Left lobe of liver (tissue), 2 donors: ENCODE measurements at places on chromosomes 1 and 21. TPM values are rescaled to one million over a fixed set of nuclear protein-coding genes. Genes with fewer than 3 reads are reported as not detected.

DNA sequence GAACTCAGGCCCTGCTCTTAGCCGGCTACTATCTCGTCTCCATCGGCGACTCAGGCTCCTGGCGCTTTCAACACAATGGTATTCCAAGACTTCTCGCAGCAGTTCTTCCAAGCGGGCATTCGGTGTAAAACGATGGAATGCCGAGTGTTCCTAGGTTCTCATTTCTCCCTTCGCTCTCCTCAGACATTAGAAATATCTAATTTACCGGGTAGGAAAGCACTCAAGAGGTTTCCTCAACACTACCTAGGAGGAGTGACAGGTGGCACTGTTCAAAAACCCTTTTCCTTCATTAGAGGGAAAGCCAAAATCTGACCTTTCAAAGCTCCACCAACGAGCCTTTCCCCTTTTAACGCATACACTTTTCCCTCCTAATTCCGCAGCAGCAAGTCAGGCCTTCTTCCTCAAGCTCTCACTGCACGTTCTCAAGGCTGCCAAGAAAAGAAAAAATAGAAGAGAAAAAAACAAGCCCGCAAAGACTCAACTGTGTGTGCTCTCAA, 601 bp downstream of the UBE2G2 start:
- no peak for DNase-seq

DNA sequence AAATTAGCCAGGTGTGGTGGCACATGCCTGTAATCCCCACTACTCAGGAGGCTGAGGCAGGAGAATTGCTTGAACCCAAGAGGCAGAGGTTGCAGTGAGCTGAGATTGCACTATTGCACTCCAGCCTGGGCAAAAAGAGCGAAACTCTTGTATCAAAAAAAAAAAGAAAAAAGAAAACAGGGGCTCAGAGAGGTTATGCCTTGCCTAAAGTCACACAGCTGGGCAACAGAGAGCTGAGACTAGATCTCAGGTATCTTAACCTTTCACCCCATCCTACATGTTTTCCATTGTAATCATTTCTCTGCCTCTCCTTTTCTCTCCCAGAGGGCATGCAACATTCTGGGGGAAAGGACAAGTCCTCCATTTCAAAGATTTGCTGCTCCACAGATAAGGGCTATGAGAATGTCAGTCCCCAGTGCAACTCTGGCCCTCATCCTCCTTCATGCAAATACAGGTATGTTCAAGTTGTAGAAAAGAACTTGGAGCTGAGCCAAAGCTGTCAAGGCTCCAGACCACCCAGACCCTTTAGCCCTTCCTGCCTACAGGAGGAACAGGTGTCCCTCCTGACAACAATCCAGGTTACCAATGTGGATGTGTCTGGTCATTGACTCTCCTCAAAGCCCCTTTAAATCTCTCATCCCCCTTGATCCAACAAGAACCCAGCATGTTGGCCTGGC, 6.9 kb downstream of the SLC9A1 start:
- no peak for DNase-seq

- no peak for DNase-seq
Measured at GRCh38 chr1:162080472-162081015, 11.1 kb downstream of the NOS1AP start.

DNA sequence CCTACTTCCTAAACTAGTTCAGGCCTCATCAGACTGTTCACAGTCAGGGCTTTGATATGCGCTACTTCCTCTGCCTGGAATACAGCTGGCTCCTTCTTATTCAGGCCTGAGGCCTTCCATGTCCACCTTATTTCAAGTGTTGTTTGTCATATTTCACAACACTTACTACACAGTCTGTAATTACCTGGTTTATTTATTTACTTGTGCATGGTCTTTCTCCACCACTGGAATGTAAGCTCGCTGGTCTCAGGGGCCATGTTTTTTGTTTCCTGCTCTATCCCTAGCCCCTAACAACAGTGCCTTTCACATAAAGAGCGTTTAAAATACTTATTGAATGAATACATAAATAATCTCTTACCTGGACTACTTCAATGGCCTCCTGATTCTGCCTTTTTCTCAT, 4.6 kb upstream of the SRSF4 start:
- DNase-seq: no peak

AGT gene
- total RNA-seq: 2,376 TPM

DNA sequence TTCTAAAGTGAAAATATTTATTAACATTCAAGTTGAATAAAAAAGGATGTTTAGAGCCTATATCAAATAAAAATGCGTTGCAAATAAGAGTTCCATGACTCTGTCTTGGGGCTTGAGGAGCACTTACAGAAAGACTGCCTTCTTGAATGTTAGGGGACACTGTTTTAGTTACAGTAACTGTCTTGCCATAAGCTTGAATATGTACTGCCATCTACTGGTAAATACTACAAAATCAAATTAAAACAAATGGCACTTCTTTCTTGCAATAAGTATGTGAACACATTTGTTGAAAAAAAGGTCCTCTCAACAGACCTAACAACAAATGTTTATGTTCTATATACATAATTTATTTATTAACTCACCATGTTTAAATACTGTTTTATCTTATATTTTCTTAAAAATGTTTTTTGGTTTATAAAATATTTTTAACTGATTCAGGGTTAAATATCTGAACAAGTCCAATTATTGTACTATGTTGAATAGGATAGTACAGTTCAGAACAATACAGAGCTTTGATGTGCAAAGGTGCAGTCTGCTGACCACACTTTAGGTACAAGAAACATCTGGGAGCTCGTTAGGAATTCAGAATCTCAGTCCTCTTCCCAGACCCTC, 199.5 kb downstream of the LRRIQ3 start:
- no peak for DNase-seq

DNA sequence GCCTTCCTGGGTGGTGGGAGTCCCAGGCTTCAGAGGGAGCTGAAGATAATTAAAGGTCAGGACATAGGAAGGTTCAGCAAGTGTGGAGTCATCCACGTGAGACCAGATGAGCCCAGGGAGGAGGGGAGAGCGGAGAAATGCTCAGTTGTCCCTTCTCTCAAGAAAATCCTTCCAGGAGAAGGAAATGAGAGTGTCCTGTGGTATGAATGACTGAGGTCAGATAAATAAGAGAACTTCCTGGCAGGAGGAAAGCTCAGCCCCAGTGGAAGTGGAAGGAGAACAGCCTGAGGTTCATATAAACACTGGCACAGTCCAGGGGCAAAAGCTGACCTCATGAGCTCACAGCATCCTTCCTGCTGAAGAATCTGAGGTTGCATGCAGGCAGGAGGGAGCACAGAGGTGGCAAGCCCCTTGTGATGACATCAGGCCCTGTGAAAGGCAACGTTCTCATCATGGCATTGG, 97.6 kb downstream of the NAV1 start:
- DNase-seq: no peak

MINDY1 gene
- total RNA-seq: 23.3 TPM

DNA sequence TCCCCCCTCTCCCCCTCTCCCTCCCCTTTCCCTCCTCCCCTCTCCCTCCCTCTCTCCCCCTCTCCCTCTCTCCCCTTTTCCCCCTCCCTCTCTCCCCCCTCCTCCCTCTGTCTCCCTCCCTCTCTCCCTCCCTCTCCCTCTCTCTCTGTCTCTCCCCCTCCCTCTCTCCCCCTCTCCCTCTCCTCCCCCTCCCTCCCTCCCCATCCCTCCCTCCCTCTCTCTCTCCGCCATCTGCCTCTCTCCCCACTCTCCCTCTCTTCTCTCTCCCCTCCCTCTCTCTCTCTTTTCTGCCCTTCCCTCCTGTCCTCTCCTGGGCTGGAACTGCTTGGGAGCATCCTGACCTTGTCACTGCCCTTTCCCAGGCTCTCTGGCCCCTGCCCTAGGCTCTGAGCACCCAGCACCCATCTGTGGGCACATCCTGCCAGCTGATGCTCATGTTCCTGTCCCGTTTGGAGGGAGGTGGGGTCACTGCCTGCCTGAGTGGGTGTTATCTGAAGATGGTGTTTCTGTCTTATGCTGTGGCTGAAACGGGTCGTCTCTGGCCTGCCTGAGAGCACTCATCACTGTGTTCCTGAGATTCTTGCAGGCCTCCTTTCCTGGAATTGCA, 10.8 kb downstream of the FTCD start:
- peak; percentile 48 for DNase-seq

TMPRSS15 gene
- total RNA-seq: not detected

DDAH1 gene
- 70.6 TPM for total RNA-seq

TMEM51 gene
- 2.4 TPM for total RNA-seq

GSTM3 gene
- 3.0 TPM for total RNA-seq

DNA sequence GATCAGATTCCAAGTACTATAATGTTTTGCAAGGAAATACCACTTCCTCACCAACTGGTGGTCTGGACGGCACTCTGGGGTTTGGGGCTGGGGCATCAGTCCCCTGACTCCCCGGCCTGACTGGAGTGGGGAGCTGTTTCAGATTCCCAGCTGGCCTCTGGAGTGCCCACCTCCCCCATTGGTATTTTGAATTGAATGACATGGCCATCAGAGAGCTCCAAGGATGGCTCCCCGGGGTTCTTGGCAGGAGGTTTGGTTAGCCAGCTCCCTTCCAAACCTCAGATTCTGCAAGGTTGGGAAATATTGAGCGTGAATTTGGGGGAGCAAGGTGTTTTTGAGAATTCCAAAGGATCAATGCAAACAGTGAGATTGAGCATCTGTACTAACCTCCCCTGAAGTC, 2.2 kb upstream of the INAVA start:
- no peak for DNase-seq

DNA sequence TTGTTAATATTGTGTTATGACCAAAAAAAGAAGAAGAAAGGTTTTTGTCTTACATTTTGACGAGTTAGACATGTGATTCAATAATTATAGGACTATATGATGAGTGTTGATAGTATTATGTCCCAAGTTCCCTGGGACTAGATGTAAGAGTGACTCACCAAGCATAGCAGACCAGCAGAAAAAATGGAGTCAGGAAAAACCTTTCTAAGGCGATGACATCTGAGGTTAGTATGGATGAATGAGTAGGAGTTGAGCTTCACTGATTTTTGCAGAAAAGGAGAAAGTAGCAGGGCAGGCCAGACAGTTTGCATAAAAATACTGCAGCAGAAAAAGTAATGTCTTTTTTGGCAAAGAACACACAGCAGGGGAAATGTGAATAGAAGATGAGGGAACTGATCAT, 1041.3 kb upstream of the ADGRL4 start:
- no peak for DNase-seq

GRCh38 chr21:27493542-27493941, 526.7 kb upstream of the ADAMTS5 start:
- DNase-seq: no peak

DNA sequence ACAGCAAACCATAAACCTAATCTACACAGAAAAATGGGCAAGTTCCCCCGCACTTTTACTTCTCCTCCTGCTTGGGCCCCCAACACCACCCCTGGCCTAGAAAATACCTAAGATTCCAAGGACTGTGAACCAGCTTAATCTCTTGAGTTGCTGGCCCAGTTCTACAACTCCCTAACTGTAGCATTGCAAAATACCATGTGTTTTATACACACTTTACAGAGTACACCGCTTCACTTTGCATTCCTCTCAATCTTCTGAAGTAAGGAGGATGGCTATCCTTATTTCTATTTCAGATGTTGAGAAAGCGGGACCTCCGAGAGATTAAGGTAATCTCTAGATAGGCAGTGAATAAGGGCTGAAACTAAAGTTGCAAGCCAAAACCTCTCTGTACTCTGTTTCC, 408.3 kb upstream of the NR5A2 start:
- no peak for DNase-seq

AHCYL1 gene
- 59.9 TPM for total RNA-seq

- no peak for DNase-seq
Measured at GRCh38 chr1:116256286-116256649, 116.8 kb upstream of the ATP1A1 start.

DNA sequence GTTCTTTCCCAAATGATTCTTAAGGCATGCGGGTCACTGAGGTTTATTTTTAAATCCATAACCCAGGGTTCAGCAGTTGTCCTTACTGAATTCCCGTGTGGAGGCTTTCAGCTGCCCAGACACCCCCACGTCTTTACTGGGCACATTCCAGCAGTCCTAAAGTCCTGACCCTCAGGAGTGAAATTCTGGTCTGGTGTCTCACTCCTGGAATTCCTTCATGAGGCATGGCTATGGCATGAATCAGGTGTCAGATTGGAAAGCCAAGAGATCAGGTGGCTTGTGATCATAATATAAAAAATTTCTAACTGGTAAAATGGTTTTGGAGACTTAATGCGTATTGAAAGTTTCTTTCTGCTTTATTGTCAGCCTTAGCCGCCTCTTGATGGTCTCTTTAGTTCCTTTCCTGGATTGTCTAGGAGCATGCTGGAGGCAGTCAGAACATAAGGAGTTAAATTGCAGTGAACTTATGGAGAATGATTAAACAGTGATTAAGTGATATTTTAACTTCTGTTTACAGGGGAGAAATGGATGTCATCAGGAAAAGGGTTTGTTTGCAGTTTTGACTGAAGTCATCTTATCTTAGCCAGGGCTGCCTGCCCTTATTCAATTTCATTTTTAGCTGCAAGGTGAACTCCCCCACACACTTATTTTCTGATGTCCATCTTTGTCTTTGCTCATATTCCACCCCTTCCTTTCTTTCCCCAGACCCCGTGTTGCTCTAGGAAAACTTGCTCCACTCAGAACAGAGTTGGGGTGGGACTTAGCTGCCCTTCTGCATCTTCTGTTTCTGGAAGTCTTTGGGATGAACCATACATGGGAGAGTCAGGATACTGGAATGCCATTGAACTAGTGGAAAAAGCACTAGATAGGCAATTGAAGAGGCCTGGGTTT, 25.7 kb upstream of the MACF1 start:
- no peak for DNase-seq

DMRTA2 gene
- total RNA-seq: not detected

DNA sequence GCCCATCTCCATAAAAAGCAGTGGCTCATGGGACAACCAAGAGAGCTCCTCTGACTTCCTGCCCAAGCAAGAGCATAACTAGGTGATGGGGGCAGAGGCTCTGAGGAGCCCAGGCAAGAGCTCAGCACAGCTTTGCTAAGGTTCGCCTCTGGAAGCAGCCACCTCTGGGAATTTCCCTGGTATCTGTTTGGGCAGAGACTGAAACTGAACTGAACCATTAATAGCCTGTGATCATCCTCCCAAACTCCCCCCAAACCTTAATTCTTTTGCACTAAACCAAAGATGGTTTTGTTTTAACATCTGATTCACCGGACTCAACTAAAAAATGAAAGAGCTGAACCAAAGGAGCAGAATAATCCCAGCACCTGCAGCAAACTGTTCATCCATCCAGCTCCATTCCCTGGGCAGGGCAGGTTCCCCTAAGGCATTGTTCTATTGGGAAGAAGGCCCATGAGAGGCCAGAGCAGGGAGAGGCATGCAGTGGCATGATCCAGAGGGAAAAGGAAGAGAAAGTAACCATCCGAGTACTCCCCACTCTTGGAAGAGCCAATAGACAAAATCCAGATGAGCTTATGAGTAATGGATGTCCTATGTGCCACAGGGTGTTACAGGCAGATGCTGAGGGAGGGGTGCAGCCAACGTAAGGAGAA, 77.8 kb upstream of the KAZN start:
- DNase-seq: no peak

SYNC gene
- 0.45 TPM for total RNA-seq

GRCh38 chr1:24551290-24551959, 4.5 kb upstream of the NCMAP start:
- DNase-seq: peak; percentile 47

MNDA gene
- 0.53 TPM for total RNA-seq

- DNase-seq: no peak
Measured at GRCh38 chr1:179048339-179049124, 22.8 kb downstream of the FAM20B start.

- DNase-seq: no peak
Measured at GRCh38 chr1:187491082-187491720, 662.5 kb downstream of the PLA2G4A start.

GRCh38 chr1:56830052-56830451, 10.8 kb upstream of the FYB2 start:
- no peak for DNase-seq

OPTC gene
- total RNA-seq: not detected

- DNase-seq: no peak
Measured at GRCh38 chr21:45373991-45374816, 30.8 kb upstream of the COL18A1 start.

PTGFR gene
- total RNA-seq: 0.91 TPM

- no peak for DNase-seq
Measured at GRCh38 chr1:153790966-153791647, 15.9 kb downstream of the SLC27A3 start.
